Astrocyte (in vitro differentiated cells and primary cell): ENCODE measurements at places on chromosomes 7 and 10.

- no peak for DNase-seq
Observed at GRCh38 chr7:134058980-134059379, 68.2 kb upstream of the LRGUK start.

DNA sequence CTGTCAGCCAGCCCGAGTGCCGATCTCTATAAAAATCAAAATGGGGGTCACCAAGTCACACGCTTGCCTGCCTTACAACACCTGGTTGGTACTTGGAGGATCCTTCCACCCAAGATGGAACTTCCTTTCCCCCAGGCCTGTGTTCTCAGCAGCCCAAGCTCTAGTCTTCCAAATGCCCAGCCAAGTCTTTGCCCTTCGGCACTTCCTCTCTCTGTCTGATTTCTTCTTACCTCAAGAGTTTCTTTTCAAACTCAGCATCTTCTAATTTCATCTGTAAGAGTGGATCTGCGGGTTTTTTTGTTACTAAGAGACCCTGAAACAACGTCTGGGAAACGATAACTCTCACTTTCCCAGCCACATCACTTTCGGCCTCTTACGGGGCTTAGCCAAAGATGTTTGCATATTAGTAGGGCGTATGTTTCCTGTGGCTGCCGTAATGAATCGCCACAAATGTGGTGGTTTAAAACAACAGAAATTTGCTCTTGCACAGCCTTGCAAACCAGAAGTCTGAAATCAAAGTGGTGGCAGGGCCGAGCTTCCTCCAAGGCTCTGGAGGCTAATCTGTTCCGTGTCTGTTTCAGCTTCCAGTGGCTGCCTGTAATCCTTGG, 219.9 kb downstream of the TCF7L2 start:
- no peak for DNase-seq

- DNase-seq = no peak
Observed at GRCh38 chr10:125266966-125267365, 106.6 kb upstream of the CTBP2 start.

- no peak for DNase-seq
Observed at GRCh38 chr7:92824450-92824849, 11.9 kb downstream of the CDK6 start.

- no peak for DNase-seq
Observed at GRCh38 chr10:85446827-85447226, 919.8 kb downstream of the GRID1 start.

DNA sequence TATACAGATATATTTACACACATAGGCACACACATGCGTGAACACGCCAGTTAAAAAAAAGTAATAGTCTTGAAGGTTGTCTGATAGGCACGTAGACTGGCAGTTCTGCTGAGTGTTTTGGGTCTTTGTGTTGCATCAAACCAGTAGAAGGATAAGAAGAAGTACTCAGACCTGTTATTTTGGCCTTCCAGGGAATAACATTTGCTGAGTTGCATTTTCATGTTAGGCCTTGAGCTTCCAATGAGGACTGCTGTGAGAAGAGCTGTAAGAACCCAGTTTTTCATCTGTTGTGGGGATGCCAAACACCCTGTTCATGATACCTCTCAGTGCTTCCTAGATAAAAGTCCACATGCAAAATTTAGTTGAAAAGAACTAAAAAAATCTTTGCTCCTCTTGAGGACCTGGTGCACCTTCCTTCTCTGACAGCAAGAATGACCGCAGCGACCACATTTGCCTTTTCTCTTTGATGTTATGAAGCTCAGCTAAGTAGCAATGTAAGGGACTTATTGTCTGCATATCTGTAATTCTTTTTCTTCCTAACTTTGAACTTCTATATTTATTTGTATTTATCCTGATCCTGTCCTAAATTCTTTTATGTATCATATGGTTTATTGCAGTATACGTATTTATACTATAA, 27.2 kb downstream of the HIPK2 start:
- no peak for DNase-seq

GRCh38 chr7:114688443-114689055, 233.3 kb upstream of the MDFIC start:
- peak; percentile 4 for DNase-seq

GRCh38 chr10:15841696-15842095, 18.6 kb downstream of the MINDY3 start:
- DNase-seq = no peak

GRCh38 chr10:101354328-101355071, 535 bp downstream of the BTRC start:
- peak; percentile 39 for DNase-seq

- DNase-seq = no peak
Observed at GRCh38 chr7:2276107-2276506, 34.1 kb downstream of the NUDT1 start.

- peak; percentile 91 for DNase-seq
Observed at GRCh38 chr10:125661941-125662515, 20.9 kb downstream of the TEX36 start.

- DNase-seq = peak; percentile 44
Observed at GRCh38 chr10:125085258-125086054, 74.9 kb downstream of the CTBP2 start.

DNA sequence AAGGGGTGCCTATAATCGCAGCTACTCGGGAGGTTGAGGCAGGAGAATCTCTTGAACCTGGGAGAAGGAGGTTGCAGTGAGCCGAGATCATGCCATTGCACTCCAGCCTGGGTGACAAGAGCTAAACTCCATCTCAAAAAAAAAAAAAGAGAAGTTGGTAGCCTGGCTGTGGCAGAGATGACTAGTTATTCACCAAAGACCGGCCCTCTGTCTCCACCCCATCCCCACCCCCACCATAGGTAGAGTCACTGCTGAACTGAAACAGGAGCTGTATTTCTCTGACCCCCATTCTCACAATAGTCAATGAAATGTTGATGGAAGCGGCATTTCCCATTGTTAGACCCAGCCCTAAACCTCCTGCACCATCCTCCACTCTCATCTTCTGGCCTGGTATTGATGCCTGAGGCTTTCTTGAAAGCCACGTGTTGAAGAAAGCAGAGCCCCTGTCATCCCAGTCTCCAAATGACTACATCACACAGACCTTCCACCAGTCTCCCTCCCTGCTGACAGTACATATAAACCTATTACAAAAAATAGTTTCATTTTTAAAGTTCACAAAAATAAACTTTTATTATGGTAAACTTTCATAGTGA, 9.4 kb upstream of the PIK3CG start:
- DNase-seq = no peak

DNA sequence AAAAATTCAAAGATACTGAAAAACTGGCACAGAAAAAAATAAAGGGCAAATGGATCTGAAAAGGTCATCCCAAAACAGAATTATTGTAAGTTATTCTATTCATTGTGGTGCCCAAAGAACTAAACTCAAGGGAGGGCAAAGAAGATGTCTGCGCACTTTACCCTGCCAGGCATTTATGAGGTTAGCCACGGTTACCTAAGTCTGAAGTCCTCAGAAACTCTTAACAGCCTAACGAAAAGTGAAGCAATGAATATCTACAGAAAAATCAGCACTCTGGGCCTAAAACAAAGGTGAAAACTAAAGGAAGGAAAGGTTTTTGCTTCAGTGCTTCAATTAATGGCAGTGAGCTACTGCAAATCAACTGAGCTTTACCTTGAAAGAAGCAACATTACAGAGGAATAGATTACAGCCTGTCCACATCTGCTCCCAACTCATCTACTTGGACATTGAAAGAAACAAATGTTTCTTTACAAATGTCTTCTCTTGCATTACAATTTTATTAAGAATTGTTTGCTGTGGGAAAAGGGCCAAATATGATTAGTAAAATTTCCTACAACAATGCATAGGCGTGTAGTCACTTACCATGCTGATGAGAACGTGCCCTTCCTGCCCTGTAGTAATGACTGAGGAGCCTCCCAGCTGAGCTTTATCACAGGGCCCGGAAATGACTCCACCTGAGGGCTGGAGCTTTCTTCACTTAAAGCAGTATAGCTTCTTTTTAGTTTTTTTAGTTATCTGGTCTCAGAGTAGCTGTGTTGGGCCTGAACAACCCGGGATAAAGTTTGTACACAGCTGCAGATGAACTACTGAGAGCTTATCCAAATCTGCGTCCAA, at the start of gene TUBAL3:
Gene TUBAL3, minus strand, starts transcription at position 621 of the 834 bp plus-strand sequence. Its CDS starts 36 bp downstream, at position 585.
- DNase-seq = no peak

GRCh38 chr7:999941-1000935, 17.3 kb downstream of the CYP2W1 start:
- DNase-seq = no peak

GRCh38 chr10:86377797-86378146, 11.2 kb upstream of the GRID1 start:
- DNase-seq = no peak

DNA sequence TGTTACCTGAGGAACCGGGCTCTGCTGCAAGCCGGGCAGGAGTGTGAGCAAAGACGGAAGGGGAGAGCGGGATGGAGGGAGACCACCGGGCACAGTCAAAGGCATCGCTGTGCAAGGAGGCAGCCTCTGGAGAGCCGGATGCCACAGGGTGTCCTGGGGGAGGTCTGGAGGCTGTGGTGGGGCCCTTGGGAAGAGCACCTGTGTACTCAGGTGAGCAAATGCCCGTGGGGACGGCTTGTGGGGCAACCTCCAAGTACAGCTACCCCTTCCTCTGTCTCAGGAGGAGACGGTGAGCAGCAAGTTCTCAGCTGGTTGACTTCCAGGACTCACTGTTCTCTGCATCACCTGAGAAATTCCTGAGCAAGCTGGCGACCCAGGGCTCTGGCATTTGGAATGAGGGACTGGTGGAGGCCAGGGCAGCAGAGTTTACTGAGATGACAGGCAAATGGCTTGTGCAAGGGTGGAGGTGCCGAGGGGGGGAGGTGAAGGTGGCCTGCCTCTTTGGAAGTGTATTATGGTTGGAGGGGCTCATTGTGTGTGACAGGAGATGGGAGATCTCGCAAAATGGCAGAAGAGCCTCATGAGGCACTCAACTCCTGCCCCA, 345.2 kb upstream of the SHH start:
- DNase-seq = no peak

GRCh38 chr10:61529208-61529607, 76.0 kb upstream of the TMEM26 start:
- DNase-seq = peak; percentile 16

- DNase-seq = no peak
Observed at GRCh38 chr10:112166800-112167199, 16.8 kb downstream of the GPAM start.

DNA sequence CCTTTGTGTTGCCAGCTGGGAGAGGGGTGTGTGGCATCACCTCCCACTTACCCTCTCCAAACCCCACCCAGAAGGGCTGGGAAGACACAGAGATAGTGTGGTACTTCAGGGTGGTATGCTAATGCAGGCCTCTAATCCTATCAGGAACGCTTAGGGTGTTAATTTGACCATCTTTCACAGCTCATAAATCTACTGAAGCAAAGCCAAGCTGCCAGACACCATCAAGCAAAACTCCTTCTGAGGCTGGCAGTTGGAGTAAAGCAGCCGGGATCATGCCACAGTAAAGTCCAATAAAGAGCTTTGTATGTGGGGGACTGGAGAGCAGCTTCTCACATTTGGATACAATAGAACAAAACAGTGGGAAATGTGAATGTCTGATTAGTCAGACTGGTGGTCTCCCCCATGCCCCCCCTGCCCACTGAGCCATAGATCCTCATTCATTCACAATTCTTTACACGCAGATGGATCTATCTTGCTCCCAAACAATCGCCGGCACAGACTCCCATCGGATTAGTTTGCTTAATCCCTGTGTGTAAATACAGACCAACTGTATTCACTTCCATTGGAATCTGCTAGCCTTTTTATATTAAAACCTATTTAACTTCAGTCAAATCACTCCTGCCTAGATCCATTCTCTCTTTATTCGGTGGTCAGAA, 29.6 kb downstream of the FGFBP3 start:
- no peak for DNase-seq

- peak; percentile 28 for DNase-seq
Observed at GRCh38 chr10:25966844-25967243, 32.8 kb downstream of the MYO3A start.

- no peak for DNase-seq
Observed at GRCh38 chr7:132049462-132050304, 493.3 kb upstream of the PODXL start.

DNA sequence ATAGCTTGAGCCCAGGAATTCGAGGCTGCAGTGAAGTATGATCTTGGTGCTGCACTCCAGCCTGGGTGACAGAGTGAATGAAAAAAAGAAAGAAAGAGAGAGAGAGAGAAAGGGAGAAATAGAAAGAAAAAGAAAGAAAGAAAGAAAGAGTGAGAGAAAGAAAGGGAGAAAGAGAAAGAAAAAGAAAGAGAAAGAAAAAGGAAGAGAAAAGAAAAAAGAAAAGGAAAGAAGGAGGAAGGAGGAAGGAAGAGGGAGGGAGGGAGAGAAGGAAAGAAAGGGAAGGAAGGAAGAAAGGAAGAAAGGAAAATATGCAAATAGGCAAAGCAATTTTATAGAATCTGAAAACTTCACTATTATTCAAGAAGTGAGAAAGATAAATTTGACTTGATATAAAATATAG, 24.5 kb upstream of the JCAD start:
- no peak for DNase-seq

DNA sequence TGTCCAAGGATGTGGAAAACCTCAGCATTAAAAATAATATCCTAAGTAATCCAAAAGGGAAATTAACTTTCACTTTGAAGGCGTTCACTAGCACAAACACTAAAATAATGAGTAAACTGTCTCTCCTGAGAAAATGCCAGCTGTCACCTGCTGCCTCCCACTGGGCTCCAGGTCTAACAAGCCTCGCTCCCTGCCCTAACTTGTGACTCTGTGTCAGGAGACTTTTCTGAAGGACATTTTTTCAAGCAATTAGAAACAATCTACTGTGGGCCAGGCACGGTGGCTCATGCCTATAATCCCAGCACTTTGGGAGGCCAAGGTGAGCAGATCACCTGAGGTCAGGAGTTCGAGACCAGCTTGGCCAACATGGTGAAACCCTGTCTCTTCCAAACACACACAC, 72.8 kb upstream of the GLCCI1 start:
- no peak for DNase-seq

GRCh38 chr7:156100086-156100485, 287.8 kb upstream of the SHH start:
- DNase-seq = no peak

- peak; percentile 14 for DNase-seq
Observed at GRCh38 chr7:27906385-27907091, 166.6 kb downstream of the TAX1BP1 start.

DNA sequence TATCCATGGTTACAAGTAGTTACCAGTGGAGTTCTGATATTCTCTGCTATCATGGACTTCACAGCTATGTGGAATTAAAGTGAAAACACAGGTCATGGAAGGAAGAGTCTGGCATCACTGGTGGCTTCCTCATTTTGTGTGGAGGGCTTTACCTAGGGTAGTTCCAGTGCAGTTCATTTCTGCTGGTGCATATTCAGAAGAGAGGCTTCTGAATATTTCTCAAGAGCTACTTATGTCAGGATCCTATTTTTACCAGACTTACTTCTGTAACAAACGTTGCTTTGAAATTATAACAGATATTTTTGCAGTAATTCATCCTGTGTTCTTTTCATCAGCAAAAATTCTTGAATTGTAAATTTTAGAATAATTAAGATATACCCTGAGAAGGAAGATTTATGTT, 236.5 kb upstream of the NPSR1 start:
- no peak for DNase-seq

GRCh38 chr7:70092314-70093204, 494.3 kb downstream of the AUTS2 start:
- peak; percentile 94 for DNase-seq

DNA sequence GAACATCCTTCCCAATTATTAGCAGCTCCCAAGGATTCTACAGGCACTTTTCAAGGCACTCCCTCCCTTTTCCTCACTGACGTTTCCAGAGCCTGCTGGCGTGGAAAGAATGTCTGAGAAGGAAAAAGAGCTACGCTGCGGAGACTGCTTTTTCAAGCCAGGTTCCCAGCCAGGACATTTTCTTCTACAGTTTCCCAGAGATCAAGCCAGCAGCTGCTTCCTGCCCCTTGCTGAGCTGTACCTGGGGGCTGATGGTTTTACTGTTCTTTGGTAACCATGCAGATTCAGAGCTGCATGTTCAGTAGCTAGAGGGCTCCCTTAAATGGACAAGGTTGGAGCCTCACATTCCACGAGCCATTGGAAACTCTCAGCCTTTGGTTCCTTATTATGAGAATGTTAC, 133.4 kb downstream of the EVX1 start:
- DNase-seq = no peak
